ENCODE measurements at places on chromosomes 12 and 14. TPM values are rescaled to one million over a fixed set of nuclear protein-coding genes. Genes with fewer than 3 reads are reported as not detected.
A peak's percentile ranks its signal among the peaks of the same experiment; 100 is the strongest.

The CCDC197 gene
- total RNA-seq: not detected

The STYK1 gene
- total RNA-seq: 0.15 TPM

The CDCA3 gene
- total RNA-seq: 73.5 TPM

The HOXC12 gene
- total RNA-seq: not detected

The TAS2R9 gene
- not detected for total RNA-seq

DNA sequence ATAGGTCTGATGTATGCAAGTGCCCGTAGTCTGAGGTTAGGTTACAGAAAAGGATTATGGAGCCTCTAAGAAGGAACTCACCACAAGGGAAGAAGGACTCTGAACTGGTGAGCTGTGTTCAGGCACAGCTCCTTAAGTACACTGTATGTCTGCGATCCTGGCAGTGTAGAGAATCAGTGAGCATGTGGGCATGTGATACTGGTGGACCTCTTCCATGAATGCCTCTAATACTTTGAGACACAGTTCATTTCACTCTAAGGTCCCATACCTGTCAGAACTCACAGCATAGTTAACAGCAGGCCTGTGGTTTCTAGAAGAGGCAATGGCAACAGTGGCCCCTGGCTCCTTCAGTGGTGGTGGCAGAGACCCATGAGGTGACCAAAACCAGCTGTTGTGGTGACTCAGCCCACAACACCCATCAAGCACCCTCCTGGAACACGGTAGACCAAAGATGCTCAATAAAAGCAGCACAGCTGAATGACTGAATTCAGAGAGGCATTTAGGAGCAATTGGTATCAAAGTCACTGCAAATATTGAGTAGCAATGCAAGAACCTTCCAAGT, 6.9 kb upstream of the OR6J1 start:
- DNase-seq: no peak

DNA sequence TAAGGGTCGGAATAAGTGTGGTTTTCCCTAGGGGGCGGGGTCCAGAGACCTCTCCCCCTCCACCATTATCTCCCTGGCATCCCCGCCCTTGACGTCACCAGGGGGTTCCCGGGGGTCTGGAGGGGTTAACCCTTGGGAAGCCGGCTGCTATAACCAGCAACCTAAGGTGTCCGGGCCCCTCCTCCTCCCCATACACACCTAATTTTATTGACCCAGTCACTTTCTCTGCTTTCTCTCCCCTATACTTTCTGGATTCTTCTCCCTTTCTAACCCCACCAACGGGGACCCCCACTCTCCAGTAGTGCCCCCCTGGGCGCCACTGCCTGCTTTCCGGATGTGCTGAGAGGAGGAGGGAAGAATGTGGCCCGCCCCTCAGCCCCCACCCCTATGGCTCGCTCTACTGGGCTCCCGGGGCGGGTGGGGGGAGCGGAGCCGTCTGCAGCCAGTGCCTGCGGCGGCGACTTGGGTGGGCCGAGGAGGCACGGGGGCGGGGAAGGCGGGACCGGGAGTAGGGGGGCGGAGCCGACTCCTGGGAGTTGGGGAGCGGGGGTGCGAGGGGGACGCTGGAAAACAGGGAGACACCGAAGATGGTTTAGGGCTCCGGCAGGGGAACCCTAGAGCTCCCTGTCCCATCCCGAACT, 1.8 kb downstream of the GLI1 start:
- DNase-seq: peak; percentile 87

GRCh38 chr14:20580242-20580641, 7.6 kb downstream of the RNASE11 start:
- DNase-seq: no peak

DNA sequence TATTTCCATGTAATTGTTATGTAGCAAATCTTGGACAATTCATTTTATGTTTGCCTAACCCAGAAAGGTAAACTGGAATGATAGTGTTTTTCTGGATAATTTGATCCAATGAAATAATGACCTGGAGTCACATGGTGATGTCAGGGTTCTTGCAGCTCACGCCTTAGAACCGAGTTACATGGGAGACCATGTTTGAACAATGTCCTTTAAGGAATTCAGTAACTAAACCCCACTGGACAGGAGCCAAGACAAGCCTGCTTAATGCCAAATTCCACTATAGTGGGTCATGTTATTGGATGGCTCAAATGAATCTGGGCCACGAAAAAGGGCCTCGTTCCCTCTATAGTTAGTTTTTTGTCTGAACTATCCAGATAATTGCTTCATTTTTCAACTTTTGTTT, 255.8 kb upstream of the HMGA2 start:
- no peak for DNase-seq

Data from neural progenitor cell (in vitro differentiated cells).